Stimulated activated CD4-positive, alpha-beta T cell treated with anti-CD3 and anti-CD28 coated beads, Interleukin-15, amount 100 ng/mL, for 1 hour (primary cell): ENCODE measurements at places on chromosomes 11 and 22.
A peak's percentile ranks its signal among the peaks of the same experiment; 100 is the strongest.

- DNase-seq: no peak
These were observed 358.3 kb upstream of the CTSC start for GRCh38 chr11:88695689-88696414.

DNA sequence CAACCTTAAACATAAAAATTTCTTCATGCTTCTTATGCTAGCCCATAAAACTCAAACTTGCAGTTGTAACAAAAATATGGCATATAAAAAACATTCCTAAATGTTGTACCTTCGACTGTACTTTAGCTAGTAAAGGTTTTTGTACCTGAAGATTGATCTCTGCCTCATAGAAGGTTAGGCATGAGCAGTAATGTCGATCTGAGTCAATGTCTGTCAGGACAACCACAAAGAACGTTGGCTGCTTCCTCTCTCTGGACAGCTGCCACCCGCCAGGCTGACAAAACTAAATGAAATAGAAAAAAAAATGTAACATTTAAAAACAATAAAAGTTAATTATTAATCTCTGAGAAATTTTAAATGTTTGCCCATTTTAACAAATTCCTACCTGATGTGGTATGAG is 251.3 kb downstream of the SBF2 start:
- no peak for DNase-seq

- DNase-seq: no peak
These were observed 39.6 kb downstream of the LIF start for GRCh38 chr22:30206944-30207343.

DNA sequence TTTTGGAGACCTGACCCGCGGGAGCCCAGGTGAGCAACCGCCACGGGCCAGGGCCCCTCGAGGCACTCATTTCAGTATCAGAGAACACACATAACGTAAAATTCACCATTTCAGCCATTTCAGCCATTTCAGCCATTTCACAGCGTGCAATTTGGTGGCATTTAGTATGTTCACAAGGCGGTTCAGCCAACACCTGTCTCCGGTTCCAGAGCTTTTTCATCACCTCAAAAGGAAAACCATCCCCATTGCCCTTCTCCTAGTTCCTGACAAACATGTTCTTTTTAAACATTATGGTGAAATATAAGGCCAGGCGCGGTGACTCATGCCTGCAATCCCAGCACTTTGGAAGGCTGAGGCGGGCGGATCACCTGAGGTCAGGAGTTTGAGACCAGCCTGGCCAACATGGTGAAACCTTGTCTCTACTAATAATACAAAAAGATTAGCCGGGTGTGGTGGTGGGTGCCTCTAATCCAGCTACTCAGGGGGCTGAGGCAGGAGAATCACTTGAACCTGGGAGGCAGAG is 119.3 kb downstream of the KCNQ1 start:
- no peak for DNase-seq

GRCh38 chr11:7573193-7573557 is 59.4 kb downstream of the PPFIBP2 start:
- no peak for DNase-seq

DNA sequence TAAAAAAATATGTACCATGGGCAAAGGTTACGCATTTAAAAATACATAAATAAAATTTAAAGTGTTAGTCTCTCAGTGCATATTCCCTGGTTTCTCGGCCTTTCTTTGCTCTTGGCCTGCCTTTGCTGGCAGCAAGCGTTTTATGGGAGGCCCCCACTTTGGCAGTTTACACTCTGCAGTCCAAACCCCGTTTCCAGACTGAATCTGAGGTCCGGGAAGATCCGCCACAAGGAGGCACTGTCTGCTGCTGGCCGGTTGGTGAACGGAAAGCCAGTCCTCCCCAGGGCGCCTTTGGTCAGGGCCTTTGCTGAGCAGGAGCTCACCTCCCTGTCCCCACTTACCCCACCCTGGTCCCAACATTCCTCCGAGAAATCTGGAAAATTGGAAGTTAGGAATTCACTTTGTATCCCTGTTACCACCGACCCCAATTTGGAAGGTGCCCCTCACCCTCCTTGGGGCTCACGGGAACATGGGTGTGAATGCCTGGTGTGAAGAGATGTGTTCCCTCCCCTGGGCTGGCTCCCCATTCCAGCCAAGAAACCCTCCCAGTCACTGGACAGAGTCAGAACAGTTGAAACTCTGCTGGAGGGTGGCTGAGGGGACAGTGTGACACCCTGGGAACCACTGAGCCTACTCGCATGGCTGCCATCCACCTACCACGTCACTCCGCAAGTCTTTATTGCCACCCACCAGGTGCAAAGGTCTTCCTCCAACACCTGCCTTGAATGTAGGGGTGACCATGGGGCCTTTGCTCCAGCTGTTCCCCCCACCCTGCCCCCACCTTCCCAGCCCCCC is 9.4 kb upstream of the SF1 start:
- peak; percentile 47 for DNase-seq

GRCh38 chr11:17740649-17741235 is 6.2 kb downstream of the KCNC1 start:
- no peak for DNase-seq

DNA sequence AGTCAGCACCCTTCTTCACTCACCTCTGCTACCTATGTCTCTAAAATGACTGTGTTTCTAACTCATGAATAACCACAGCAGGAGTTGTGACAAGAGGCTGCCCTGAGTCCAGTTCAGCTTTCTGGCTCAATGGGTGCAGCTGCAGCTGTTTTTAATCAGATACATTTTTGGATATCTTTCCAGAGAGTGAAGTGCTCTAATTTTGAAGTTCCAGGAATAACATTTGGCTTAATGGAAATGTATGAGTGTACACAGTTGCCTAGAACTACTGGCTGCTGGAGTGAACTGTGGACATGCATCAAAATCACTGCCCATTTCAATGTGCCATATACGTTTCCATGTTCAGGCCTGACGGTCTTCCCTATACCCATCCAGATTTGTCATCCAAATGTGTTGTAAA is 769.5 kb upstream of the ANO3 start:
- no peak for DNase-seq

DNA sequence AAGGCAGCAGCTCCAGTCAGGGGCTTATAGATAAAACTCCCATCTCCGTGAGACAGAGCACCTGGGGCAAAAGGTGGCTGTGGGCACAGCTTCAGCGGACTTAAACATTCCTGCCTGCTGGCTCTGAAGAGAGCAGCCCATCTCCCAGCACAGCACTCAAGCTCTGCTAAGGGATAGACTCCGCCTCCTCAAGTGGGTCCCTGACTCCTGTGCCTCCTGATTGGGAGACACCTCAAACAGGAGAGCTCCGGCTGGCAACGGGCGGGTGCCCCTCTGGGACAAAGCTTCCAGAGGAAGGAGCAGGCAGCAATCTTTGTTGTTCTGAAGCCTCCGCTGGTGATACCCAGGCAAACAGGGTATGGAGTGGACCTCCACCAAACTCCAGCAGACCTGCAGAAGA is 279.4 kb downstream of the LARGE1 start:
- DNase-seq: no peak

DNA sequence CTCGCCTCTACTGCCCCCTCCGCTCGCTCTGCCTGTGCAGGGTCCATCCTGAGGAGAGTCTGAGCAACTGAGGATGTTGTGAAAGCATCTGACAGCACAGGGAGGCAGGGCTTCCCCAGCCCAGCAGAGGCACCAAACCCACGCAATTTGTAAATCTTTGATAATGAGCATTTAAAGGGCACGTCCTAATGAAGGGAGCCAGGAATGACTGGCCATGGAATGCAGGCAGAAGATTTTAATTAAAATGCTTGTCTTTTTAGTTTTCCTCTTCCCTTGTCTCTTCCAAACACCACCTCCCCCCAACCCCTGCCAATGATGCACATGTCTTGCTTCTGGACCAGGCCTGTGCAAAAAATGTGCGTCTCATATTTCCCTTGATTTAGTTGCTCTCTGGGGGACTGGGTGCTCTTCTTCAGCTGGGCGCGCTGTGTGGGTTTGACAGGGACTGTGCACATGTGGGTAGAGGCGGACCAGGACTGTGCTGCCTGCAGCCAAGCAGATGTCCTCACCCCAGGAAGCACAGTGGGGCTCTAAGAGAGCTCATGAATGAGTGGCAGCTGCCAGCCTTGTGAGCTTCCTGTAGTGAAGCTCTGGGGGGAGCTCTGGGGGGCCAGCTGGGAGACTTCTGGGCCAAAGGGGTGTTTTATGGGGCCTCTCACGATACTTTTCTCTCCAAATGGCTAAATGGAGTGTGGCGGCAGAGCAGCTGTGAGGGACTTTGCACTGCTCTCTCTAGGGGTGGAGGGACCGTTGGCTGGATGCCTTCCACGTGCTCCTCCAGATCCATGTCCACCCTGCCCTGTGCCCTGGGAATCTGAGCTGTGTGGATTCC is 273.5 kb downstream of the ST3GAL4 start:
- no peak for DNase-seq

GRCh38 chr11:17972987-17973386 is 39.9 kb downstream of the SERGEF start:
- no peak for DNase-seq

- no peak for DNase-seq
These were observed at the start of gene AMPD3 for GRCh38 chr11:10454878-10455631. TSS of gene AMPD3 (plus strand) at chr11:10455264. CDS start at chr11:10461520, 6,256 bp downstream.

DNA sequence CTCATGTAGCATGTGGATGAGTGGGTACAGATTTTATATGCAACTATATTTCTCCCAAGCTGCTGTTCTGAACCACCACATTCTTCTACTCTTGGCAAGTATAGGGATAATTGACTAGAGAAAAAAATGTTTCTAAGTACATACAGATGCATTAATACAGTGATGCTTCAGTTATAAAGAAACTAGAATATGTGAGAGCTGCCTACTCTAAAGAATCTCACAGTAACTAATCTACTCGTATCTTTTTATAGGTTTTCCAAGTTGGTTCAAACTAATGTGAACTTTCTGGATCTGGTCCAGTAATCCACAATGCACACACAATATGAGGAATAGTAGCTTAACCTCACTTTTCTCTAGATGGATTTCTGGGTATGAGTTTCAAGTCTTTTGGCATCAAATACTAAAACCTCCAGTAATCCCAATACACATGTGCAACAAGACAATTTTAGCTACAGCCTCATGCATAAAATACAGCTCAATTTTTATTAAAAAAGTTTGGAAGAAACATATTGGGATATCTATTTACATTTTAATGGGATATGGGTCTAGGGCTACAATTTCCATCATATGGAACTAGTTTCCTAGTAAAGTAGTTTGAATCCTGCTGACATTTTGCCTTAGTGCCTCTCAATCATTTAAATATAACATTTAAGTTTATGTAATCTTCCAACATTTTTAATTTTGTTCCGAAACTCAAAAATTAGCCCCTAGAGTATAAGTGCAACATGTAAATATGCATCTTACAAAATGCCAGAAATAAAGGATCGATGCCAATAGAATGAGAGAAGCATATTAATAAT is 2209.7 kb downstream of the LRRC4C start:
- no peak for DNase-seq

GRCh38 chr11:31714840-31715239 is 96.3 kb downstream of the PAX6 start:
- no peak for DNase-seq

DNA sequence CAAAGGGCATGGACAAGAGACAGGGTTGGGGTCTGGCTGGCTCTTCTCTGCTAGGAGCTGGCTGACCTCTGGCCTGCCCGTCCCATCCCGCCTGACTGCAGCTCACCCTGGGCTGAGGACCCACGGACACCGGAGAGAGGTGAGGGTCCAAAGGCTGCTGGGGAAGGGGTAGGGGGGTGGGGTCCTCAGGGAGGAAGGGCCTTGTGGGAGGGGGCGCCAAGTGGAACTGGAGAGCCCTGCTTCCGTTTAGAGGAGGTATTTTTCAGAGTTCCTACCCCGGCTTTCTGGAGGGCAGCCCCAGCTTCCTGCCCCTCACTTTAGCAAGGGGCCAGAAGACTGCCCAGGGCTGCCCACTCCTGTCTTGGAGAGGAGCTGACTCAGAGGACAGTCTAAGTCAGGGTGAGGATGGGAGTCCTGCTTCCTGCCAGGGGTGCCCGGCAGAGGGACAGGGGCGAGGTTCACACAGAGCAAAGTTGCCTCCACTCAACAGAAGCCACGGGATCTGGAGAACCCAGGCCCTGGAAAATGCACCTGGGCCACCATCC is 7.1 kb downstream of the LARGE2 start:
- DNase-seq: no peak

DNA sequence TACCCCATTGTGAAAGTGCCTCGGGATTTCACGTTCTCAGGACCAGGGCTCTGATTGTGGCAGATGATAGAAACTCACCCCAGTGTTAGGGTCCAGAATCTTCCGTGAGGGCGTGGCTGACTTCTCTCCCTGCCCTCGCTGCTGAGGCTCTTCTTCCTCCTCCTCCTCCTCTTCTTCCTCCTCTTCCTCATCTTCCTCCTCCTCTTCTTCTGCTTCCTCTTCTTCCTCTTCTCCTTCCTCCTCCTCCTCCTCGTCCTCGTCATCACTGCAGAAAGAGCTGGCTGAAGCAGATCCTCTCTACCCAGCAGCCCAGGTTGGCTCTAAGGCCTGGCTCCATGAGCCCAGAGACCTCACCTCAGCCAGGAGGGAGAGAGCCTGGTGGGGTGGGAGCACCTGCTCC is 13.5 kb upstream of the CHADL start:
- no peak for DNase-seq

DNA sequence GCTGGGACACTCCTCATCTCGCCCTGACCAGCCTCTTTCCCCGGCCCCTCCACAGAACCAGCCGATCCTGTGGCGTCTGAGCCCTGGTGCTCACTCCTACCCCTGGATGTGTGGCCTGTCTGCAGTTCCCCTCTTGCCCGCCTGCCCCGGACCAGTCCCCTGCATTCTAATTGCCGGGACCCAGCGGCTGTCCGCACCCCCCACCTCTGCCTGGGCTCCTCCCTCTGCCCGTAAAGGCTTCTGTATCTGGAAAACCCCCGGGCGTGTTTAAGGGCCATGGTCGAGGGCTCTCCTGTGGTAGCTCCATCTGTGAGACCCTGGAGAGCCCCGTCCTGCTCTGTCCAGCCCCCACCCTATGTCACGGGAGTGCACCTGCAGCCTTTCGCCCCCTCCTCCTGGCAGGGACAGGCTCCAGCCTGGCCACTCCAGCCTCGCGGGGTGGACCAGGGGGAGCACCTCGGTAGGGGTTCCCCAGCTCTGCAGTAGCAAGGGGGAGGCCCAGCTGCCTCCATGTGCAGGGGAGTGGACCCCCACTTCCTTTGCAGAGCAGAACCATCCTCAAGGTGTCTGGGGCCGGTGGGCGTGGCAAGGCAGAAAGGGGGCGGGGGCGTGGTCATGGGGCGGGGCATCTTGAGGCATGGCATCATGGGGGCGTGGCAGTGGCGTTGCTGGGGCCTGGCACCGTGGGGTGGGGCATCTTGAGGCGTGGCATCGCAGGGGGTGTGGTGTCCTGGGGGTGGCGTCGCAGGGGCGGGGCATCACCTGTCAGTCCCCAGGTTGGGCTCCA is 430.4 kb downstream of the TBC1D22A start:
- no peak for DNase-seq

- no peak for DNase-seq
These were observed 46.2 kb downstream of the MACROD1 start for GRCh38 chr11:64119700-64120099.

DNA sequence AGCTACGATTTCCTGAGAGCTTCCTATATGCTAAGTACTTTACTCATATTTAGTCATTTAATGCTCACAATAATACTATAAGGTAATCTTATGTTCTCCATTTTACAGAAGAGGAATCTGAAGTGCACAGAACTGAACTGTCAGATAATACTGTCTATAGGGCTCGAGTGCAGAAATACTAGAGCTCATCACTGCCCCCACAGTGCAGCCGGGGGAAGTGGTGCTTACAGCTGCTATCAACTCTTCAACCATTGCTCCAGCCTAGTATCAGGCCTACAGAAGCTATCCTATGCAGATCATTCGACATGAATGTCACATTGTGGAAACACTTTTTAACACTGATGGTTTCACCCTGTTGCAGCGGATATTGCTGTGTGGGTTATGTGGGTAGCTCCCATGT is 929.9 kb downstream of the NTM start:
- DNase-seq: no peak

- DNase-seq: no peak
These were observed 602.2 kb downstream of the BUD13 start for GRCh38 chr11:116170526-116171120.
